ENCODE measurements at places on chromosomes 3 and 15.

GRCh38 chr15:57045741-57046382 lies 127.4 kb downstream of the TCF12 start:
- DNase-seq: no peak

DNA sequence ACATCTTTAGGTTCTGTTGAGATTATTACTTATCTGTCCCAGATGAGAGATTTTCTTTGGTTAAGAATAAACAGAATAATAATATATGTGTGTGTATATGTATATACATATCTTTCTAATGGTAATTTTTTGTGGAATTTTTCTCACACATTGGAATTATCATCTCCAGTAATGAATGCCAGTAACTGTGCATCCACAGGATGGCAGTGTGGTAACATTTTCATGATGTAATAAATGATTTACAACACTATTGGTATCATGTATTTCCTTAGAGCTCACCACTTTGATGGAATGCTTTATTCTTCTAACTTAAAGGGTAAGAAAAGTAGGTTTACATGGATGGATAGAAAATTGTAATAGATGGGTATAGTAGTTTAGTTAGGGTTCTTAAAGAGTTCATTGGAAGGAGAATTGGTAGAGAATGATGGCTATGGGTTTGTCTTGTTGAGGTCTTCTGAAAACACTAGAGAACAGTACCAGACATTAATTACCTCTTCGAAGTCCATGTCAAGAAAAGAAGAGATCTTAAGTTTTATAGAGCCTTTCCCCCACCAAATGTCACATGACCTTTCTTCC lies 78.1 kb downstream of the STT3B start:
- DNase-seq: no peak

DNA sequence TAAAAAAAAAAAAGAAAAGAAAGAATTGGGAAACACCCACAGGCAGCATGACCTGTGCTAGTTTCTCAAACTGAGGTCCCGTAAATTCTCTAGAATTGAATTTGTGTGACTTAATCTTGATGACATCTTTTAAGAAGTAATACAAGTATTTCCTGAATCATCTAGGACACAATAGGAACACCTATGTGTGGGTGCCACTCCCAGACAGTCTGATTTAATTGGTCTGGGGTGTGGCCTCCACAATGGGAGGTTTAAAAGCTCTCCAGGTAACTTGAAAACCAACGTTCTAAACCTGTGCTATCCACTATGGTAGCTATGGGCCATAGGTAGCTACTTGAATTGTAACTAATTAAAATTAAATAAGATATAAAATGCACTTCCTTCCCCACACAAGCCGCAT lies 28.1 kb downstream of the CFAP92 start:
- DNase-seq: no peak

- no peak for DNase-seq
Observed at GRCh38 chr3:60912876-60913275, 338.4 kb downstream of the FHIT start.

DNA sequence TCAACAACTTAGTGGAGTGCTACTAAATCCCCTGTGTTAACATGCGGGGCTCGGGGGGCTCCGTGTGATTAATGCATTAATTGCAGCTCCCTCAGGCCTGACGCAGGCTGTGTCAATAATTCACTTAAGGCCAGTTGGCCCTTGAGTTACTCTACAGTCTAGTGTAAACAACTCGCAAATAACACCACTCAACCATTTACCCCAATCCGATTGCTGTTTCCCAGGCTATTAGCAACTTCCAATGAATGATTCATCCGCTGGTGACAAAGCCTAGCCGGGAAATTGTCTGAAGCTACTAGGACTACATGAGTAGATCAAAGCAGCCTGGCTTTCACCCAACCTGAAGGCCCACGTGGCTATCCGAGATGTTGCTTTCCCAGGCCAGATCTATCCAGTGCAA lies 121.3 kb upstream of the SOX14 start:
- DNase-seq: no peak

DNA sequence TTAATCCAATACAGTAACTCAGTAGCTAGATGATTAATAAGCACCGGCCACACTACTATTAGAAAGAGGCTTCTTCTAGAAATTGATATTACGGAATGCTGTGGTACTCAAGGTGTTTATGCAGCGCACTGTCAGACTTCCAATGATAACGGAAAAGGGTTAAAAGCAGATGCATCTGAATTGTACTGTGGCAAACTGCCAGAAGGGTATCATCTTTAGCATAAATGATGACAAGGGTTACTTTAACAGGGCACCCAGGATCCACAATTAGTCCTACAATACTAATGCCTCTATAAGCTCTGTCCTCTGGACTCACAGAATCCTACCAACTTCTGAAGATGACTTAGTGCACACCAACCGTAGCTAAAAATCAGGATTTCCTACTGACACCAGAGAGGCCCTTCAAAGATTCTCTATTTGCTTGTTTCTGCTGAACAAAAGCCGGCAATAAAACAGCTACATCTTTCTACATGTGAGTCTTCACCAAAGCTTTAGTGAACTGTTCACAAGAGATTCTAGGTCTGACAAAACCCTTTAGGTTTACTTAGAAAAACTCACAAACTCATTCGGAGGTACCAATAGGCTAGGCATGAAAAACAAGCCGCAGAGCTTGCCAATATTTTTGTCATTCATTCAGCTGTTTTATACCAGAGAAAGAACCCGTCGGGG lies 7.1 kb downstream of the SATB1 start:
- no peak for DNase-seq

Data from activated CD8-positive, alpha-beta memory T cell treated with anti-CD3 and anti-CD28 coated beads for 1 hour (primary cell).